ENCODE measurements at places on chromosomes 7 and 10. TPM values are rescaled to one million over a fixed set of nuclear protein-coding genes. Genes with fewer than 3 reads are reported as not detected.

The METTL27 gene
- total RNA-seq = 4.0 TPM

The SORCS1 gene
- 0.15 TPM for total RNA-seq

DNA sequence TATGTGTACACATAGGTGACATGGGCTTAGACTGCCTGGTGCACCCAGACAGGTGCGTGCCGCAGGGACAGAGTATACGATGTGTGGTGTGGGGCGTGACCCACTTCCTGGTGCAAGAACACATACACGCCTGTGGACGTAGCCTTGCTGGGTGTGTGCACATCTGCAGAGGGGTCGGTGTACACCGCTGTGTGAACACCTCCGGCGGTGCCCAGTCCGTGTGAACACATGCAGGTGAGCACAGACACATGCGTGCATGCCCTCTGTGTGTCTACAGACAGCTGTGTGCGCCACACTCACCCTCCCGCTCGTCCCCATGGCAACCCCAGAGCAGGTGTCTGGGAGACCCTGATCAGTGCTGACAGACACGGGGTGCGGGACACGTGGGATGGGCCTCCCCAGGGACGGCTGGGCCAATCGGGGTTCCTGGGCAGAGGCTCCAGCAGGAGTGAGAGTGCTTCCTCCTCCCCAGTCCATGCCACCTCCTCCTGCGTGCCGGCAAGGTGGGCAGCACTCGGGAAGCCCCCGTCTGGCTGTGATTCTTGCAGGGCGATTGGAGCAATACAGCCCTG is 23.4 kb downstream of the ELFN1 start:
- no peaks in the 10 kb centered on the region for H3K27me3 ChIP-seq
- H3K36me3 ChIP-seq = no peaks in the 10 kb centered on the region
- H3K4me3 ChIP-seq = no peak overlapping the region
- DNase-seq = peak; percentile 41

- no peaks in the 10 kb centered on the region for H3K36me3 ChIP-seq
- no peak overlapping the region for H3K4me3 ChIP-seq
- H3K27me3 ChIP-seq = no peaks in the 10 kb centered on the region
- no peak overlapping the region for H3K27ac ChIP-seq
- no peaks in the 10 kb centered on the region for H3K4me1 ChIP-seq
Measured at GRCh38 chr7:155576900-155577508, 30.6 kb upstream of the CNPY1 start.

- no peak overlapping the region for H3K27ac ChIP-seq
- peaks cover 19% of the 10 kb centered on the region for H3K4me1 ChIP-seq
- DNase-seq = no peak
Measured at GRCh38 chr7:36726806-36727503, 2.7 kb upstream of the AOAH start.

DNA sequence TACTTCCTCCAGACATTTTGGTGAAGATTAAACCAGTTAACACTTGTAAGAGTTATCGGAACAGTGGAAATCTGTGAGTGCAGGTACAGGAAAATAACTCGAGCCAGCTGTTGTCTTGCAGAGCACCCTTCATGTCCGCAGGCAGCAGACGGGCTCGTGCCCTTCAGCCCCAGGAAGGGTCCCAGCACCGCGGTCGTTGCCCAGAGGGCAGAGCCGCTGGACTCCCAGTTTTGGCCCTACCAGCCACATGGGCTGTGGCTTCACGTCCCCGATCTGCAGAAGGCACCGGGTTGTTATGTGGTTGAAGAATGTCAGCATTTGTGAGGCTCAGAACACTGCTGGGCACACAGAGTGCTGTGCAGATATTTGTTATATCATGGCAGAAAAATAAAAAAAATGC is 7.2 kb upstream of the ADARB2 start:
- H3K4me3 ChIP-seq = no peak overlapping the region
- H3K36me3 ChIP-seq = no peaks in the 10 kb centered on the region
- H3K4me1 ChIP-seq = no peaks in the 10 kb centered on the region
- DNase-seq = no peak
- peaks cover 25% of the 10 kb centered on the region for H3K27me3 ChIP-seq
- no peak overlapping the region for H3K27ac ChIP-seq

Measured in lower lobe of right lung (tissue), 2 donors.